ENCODE measurements at places on chromosomes 4 and X.

GRCh38 chr4:70179811-70180210 lies 15.7 kb upstream of the ODAM start:
- no peak overlapping the region for H3K4me3 ChIP-seq
- no peaks in the 10 kb centered on the region for H3K36me3 ChIP-seq
- no peaks in the 10 kb centered on the region for H3K4me1 ChIP-seq
- no peak overlapping the region for H3K27ac ChIP-seq
- no peak for DNase-seq
- H3K27me3 ChIP-seq = no peaks in the 10 kb centered on the region

DNA sequence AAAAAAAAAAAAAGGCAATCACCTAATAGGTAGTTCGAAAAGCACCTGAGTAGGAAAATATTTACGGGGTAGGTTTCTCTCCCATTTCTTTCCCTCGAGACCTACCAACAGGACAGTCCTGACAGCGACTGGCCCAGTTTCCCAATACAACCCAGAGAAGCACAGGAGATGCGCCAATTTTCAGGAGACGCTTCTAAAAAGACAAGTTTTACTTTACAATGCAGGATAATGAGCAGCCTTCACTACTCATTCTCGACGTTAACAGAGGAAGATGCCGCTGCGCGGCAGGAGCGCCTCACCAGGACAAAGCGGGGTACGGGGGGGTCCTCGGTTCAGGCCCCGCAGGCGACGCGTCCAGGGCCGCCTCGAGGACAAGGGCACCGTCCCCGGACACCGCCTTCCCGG lies 708 bp downstream of the BCLAF3 start:
- no peak overlapping the region for H3K27ac ChIP-seq
- peaks cover 12% of the 10 kb centered on the region for H3K36me3 ChIP-seq
- no peak for DNase-seq
- H3K4me3 ChIP-seq = peak overlapping the region; percentile 85

DNA sequence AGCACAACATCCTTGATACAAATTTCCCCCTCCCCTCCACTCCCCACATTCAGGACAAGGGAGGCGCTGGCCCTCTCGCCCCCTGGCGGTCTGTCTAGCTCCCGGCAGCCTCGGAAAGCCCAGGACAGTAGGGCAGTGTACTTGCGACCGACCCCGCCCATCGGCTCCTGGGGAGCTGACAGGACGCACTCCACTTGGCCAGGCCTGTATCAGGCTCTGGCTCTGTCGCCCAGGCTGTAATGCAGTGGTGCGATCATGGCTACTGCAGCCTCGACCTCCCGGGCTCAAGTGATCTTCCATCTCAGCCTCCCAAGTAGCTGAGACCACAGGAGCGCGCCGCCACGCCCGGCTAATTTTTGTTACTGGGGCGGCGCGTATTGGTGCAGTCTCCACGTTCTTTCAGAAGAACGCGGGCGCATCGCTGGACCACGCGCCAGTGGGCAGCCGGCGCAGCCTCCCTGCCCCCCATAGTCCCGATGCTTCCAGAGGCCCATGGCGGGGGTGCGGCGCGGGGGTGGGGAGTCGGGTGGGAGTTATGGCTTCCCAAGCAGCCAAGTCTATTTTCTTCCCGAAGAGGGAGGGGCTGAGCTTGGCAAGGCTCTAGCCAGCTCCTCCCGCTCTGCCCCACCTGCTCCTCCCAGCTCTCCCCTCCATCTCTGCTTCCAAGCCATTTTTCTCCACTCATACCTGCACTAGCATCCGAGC lies 7.8 kb upstream of the AKAP14 start:
- H3K4me1 ChIP-seq = no peaks in the 10 kb centered on the region
- no peak overlapping the region for H3K27ac ChIP-seq
- no peaks in the 10 kb centered on the region for H3K27me3 ChIP-seq
- peak; percentile 51 for DNase-seq
- H3K4me3 ChIP-seq = peak overlapping the region; percentile 75

DNA sequence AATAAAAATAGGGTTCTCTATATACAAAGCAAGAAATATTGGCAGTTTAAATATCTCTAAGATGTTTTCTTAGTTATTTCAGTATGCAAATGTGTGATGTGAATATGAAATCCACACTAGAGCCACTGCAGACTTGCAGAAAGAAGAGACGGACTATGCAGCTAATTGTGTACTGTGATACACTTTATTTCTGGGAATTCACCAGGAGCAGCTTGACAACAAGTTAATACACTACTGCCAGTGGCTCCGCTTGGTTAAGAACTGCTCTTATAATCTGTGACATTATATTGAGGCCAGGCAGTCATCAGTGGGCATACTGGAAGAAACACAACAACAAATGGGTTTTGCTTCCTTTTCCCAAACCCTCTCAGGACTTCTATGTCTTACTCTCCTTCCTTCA lies 172.0 kb downstream of the FBXW7 start:
- no peak for DNase-seq
- H3K27ac ChIP-seq = no peak overlapping the region
- no peak overlapping the region for H3K4me3 ChIP-seq
- peaks cover 30% of the 10 kb centered on the region for H3K36me3 ChIP-seq
- H3K4me1 ChIP-seq = peaks cover 16% of the 10 kb centered on the region

- no peak overlapping the region for H3K27ac ChIP-seq
- no peak for DNase-seq
- peaks cover 28% of the 10 kb centered on the region for H3K4me1 ChIP-seq
Observed at GRCh38 chrX:123993904-123994635, 32.6 kb downstream of the STAG2 start.

- no peaks in the 10 kb centered on the region for H3K36me3 ChIP-seq
- no peak overlapping the region for H3K4me3 ChIP-seq
- no peak overlapping the region for H3K27ac ChIP-seq
- DNase-seq = no peak
Observed at GRCh38 chrX:17812763-17813162, 48.3 kb downstream of the RAI2 start.

DNA sequence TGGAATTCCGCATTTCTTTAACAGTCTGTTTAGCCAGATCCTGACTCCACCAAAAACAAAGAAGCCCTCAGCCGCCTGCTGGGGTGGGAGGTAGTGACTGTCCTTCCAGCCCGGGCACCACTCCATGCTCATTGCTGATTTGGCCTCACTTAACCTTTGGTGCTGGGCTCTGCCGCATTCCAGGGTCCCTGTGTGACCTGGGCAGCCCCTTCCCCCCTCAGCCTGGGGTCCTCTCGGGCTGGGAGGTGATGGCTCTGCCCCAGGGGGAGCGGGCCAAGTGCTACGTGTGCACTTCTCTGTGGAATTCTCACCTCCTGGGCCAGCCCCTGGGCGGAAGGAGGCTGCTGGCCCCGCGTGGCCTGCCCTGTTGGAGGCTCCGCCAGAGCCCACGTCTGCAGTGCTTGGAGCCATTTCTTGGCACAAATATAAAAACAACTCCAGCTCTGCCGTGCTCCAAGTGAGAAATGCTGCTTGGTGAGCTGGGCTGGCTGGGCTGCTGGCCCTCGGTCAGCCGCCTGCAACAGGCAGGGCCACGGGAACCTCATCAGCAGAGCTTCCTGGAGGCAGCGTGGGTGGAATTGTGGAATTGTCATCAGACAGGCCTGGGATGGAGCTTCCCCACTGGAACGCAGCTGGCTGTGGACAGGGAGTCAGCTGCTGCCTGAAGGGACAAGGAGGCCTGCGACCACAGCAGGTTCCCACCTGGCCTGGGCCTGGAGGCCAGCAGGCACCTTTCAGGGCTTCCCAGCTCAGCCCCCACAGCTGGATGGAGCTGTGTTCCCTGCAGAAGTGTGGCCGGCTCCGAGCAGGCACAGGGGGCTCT lies 66.0 kb downstream of the TRMT44 start:
- no peak overlapping the region for H3K27ac ChIP-seq
- peaks cover 9% of the 10 kb centered on the region for H3K36me3 ChIP-seq
- no peaks in the 10 kb centered on the region for H3K4me1 ChIP-seq
- no peak overlapping the region for H3K4me3 ChIP-seq

DNA sequence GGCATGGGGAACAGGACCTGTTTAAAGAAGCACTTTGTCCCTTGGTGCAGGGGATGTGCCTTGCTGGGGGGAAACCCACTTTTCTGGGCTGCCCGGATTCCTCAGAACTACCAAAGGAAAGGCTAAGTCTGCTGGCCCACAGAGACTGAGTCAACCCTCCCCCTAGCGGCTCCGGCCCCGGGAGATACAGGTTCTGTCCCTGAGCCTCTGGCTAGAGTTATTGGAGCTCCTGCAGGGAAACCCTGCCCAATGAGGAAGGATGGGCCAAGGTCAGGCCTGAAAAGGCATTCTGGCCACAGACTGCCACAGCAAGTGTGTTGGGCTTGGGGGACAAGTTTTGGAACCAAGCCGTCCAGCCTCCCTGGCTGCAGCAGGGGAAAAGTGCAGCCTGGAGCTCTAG lies 490.9 kb upstream of the ACTRT1 start:
- DNase-seq = no peak
- no peaks in the 10 kb centered on the region for H3K36me3 ChIP-seq
- no peaks in the 10 kb centered on the region for H3K4me1 ChIP-seq
- H3K27me3 ChIP-seq = no peaks in the 10 kb centered on the region
- no peak overlapping the region for H3K27ac ChIP-seq

DNA sequence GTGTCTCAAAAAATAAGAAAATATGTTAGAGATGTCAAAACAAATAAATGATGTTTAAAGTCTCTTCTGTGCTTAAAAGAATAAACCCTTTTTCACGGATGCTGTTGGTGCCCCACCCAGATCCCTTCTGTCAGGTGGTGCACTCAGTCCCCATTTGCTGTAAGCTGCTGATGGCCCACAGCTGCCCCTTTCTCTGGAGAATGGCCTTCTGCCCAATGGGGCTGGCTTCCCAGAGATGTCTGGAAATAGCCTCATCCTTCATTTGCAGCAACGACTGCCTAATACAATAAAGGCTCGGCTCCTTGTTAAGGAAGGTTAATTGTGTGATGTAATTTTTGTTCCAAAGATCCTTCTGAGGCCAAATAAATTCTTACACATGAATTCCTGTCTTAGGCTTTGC lies 31.8 kb downstream of the ETNPPL start:
- no peak overlapping the region for H3K27ac ChIP-seq
- no peaks in the 10 kb centered on the region for H3K27me3 ChIP-seq
- no peak for DNase-seq

- H3K36me3 ChIP-seq = no peaks in the 10 kb centered on the region
- H3K27ac ChIP-seq = no peak overlapping the region
- no peak overlapping the region for H3K4me3 ChIP-seq
- peaks cover 4% of the 10 kb centered on the region for H3K27me3 ChIP-seq
- H3K4me1 ChIP-seq = no peaks in the 10 kb centered on the region
- no peak for DNase-seq
Observed at GRCh38 chr4:103244251-103244650, 46.1 kb upstream of the CENPE start.

- no peak overlapping the region for H3K27ac ChIP-seq
- peaks cover 35% of the 10 kb centered on the region for H3K4me1 ChIP-seq
- no peak for DNase-seq
- peaks cover 1% of the 10 kb centered on the region for H3K36me3 ChIP-seq
Observed at GRCh38 chrX:39157006-39157405, 355.7 kb downstream of the MID1IP1 start.

GRCh38 chrX:143472347-143472938 lies 44.8 kb downstream of the SPANXN3 start:
- H3K4me3 ChIP-seq = no peak overlapping the region
- no peaks in the 10 kb centered on the region for H3K36me3 ChIP-seq
- H3K4me1 ChIP-seq = no peaks in the 10 kb centered on the region
- H3K27ac ChIP-seq = no peak overlapping the region

- DNase-seq = no peak
- no peaks in the 10 kb centered on the region for H3K4me1 ChIP-seq
- H3K4me3 ChIP-seq = no peak overlapping the region
- peaks cover 18% of the 10 kb centered on the region for H3K27me3 ChIP-seq
Observed at GRCh38 chr4:104501290-104501689, 6.6 kb upstream of the CXXC4 start.

DNA sequence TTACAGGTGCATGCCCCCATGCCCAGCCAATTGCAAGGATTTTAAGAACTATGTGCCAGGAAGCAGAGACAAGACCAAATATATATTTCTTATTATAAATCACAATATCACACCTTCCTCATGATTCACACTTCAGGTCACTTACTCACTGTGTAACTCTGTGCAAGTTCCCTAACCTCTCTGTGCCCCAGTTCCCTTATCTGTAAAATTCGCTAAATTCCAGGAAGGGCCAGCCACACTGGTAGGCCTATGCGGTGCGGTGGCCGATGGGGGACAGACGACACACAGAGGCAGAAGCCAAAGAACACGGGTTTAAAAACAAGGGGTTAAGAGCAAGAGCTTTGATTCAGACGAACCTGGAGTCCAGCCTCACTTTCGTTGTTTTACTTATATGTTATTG lies 2.8 kb downstream of the TRIM2 start:
- no peak overlapping the region for H3K27ac ChIP-seq
- peaks cover 12% of the 10 kb centered on the region for H3K27me3 ChIP-seq
- no peak overlapping the region for H3K4me3 ChIP-seq
- H3K4me1 ChIP-seq = peaks cover 21% of the 10 kb centered on the region
- no peak for DNase-seq
- peaks cover 2% of the 10 kb centered on the region for H3K36me3 ChIP-seq

DNA sequence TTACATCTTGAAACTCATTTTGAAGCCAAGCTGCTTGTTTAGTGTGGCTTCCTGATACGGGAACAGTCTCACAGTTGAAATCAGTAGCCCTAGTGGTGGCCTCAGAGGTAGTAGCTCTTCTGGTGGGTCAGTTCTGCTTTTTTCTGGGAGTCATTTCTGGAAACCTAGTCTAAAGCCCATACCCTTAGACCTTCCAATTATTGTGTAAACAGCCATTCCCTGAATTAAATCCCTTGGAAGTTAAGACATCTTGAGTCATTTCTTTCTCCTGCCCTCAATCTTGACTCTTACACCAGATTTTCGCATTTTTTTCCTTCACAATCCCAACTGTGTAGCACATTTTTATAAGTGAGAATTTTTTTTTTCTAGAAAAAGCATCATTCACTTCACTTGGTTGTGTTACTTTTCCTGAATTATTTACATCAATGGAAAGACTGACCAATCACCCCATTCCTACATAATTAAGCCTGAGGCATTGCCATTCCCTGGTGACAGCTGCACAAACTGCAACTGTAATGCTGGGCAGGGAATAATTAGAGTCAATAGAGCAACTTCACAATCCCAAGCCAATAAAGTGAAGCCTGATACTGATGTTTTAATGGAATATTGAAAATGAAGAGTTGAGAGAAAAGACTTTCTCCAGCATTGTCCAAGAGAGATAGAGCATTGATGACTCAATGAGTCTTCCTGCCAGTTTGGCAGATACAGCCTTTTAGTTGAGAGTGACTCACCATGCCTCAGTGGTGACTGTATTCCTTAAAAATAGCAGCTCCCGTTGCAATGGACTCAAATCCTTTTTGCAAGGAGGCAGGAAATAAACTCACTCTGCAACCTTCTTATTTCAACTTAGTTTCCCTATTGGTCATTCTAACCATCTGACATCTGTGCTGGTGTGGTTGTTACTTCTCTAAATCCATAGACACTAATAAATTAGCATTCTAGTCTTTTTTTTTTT lies 13.0 kb upstream of the SEPSECS start:
- H3K36me3 ChIP-seq = peaks cover 8% of the 10 kb centered on the region
- no peak for DNase-seq
- no peak overlapping the region for H3K4me3 ChIP-seq
- H3K27ac ChIP-seq = no peak overlapping the region
- H3K27me3 ChIP-seq = no peaks in the 10 kb centered on the region
- H3K4me1 ChIP-seq = peaks cover 5% of the 10 kb centered on the region

DNA sequence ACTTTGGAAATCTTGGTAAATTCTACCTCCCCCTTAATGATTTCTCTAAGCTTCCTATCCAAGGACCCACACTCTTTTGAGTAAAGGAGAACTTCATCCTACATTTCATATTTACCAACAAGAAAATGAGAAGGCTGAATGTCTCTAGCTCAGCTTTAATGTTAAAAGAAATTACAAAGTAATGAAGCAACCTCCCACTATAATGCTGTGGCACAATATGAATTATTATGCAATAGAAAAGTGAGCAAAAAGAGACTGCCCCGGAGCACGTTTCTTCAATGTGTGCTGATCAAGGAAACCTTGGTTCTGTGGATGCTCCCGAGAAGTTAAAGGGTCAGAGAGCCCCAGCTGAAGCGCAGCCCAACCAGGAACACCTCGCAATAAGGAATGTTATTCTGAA lies 9.1 kb upstream of the TBC1D1 start:
- no peak for DNase-seq
- no peaks in the 10 kb centered on the region for H3K27me3 ChIP-seq
- no peak overlapping the region for H3K27ac ChIP-seq
